ENCODE measurements at places on chromosomes 7 and 10.

- no peak for DNase-seq
These were observed 57.9 kb upstream of the TMEM72 start for GRCh38 chr10:44853148-44853734.

DNA sequence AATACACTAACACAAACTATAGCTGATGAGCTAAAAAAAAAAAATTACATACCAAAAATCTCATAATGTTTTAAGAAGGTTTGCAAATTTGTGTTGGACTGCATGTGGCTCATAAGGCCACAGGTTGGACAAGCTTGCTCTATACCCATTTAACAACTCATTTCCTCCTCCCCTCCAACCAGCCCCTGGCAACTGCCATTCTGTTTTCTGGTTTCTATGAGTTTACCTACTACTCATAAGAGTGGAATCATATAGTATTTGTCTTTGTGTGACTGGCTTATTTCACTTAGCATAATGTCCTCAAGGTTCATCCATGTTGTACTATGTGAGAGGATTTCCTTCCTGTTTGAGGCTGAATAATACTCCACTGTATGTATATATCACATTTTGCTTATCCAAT, 100.4 kb upstream of the ARHGAP21 start:
- no peak for DNase-seq

DNA sequence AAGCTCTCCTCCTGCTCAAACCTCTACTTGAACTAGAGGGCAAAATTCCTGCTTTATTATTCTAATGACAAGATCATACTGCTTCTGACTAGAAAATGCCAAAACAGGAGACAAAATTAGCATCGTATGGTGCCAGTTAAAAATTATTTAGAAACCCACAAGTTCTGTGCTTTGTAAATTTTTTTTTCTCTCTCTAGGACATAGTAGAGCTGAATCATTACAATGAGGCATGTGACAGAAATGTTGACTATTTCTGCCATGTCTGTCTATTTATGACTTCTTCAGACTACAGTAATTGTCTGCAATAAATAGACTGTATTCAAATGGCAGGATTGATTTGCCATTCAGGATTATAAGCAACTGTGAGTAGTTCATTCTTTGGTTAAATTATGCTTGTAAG, 335.8 kb downstream of the PRPF18 start:
- no peak for DNase-seq

- DNase-seq: no peak
These were observed 40.5 kb downstream of the ANLN start for GRCh38 chr7:36430186-36430585.

DNA sequence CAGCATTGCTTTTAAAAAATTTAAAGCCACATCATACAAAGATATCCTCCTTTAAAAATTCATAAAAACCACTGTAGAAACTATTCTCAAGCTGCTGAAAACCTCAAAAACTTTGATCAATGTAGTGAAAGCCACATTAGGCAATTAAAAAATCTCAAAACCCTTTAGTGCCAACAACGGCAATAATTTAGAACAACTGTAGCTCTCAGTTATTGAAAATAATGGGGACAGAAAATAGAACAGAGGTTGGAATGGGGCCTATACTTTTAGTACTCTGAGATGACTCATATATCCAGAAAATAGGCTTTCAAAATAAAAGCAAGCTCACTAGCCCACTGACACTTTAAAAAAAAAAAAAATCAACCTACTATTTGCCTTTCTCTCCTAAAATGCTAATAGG, 87.5 kb downstream of the GSAP start:
- no peak for DNase-seq

DNA sequence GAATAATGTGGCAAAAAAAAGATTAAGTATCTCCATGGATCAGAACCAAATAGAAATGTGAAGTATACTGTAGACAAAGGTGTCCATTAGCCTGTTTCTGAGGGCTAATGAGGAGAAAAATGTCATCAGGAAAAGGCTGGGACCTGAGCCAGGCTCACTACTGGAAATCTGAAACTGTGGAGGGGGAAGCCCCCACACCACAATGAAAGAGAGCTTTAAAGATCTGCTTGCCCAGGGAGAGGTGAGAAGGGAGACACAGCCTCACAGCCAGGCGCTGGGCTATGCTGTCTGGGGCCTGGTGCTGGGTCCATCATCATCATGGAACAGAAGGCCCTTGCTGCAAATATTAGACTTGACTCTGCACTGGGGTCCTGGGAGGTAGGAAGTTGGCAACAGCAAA, 90.4 kb downstream of the OSBPL3 start:
- no peak for DNase-seq

- no peak for DNase-seq
These were observed 19.9 kb downstream of the WDR86 start for GRCh38 chr7:151389768-151390597.

GRCh38 chr7:152108359-152108758, 82.9 kb downstream of the GALNT11 start:
- no peak for DNase-seq

GRCh38 chr10:129525401-129525801, 58.4 kb downstream of the MGMT start:
- DNase-seq: no peak

DNA sequence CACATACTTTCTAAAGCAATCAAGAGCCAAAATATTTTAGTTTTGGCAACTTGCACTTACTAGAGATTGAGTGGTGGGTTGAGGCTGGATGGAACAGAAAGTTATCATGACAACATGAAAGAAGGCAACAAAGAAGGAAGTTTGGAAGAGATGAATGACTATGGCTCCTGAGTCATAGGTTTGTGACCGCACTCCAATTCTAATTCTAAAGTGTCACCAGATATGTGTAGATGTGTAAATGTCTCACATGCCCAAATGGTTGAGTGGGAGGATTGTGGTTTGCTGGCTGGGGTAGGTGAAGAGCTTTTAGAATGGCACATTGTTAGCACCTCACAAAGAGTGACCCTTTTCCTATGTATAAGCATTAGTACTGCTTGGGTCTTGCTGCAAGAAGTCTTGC, 20.2 kb downstream of the TAS2R16 start:
- no peak for DNase-seq

DNA sequence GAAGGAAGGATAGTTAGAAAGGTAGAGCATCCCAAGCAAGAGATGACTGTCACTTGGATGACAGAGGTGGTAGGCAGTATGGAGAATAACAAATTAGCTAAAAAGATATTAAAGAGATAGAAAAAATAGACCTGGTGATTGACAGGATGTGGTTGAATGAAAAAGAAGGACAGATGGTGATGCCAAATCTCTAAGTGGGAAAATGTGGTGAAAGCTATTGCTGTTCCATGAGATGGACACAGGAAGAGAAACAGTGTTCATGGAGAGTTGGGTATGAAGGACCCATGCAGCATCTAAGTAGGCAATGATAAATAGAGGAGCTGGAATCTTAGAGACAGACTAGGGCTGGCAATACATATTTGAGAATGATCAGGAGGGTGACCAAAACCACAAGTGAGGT, 30.7 kb downstream of the FAM13C start:
- DNase-seq: no peak

GRCh38 chr10:126734967-126735366, 64.5 kb upstream of the C10orf90 start:
- no peak for DNase-seq

DNA sequence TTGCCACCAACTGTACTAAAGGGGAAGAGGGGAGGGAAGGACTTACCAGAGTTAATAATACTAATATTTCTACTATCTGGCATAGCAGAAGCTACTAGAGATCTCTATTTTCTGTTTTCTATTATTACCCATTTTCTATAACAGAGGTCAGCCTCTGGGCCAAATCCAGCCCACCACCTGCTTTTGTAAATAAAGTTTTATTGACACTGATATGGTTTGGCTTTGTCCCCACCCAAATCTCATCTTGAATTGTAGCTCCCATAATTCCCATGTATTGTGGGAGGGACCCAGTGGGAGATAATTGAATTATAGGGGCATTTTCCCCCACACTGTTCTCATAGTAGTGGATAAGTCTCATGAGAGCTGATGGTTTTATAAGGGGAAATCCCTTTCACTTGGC, 45.9 kb upstream of the CUL1 start:
- no peak for DNase-seq

DNA sequence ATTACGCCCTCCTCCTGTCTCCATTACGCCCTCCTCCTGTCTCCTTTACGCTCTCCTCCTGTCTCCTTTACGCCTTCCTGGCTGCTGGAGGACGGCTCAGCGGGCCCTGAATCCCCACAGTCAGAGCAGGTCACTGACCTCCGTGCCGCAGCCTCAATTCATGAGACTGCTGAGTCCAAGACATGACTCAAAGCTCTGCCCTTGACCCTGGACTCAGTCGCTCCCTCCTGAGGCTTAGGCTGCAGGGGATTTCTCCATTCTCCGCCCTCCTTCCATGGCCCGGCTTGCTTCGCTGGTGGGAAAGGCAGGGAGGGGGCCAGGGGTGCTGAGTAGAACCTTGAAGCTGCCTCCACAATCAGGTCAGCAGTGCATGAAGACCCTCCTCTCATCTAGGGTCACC, 21.0 kb upstream of the FOXL3 start:
- DNase-seq: no peak

DNA sequence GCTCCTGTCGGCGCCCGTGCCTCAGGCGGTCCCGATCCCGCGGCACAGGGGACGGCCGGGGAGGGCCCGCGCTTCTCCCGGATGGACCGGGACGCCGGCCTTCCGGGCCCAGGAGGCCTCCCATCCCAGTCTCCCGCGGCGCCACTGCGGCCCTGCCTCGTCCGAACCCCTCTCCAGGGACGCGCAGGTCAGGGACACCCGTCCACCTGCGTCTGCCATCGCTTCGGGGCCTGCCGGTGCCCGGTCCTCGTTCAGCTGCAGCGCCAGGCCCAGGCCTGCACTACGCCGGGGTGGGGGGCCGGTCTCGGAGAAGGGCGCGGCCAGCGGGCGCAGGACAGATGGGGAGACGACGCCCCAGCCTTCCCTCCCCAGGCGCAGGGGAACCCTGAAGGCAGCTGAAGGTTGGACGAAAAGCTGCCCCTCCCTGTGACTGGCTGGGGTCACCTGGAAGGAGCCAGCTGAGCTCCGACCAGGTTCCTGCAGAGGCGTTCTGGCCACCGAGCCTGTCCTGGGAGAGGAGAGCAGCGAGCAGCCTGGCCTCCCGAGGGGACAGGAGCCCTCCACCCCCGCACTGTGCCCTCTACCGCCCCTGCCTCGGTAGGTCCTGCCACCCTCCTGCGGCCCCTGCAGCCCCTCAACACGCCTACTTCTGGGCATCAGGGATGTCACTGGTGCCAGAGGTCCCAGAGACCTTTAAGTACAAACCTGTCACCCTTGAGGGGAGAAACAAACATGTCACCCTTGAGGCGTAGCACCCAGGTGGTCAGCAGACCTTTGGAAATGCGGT, 84.3 kb downstream of the LANCL2 start:
- no peak for DNase-seq

DNA sequence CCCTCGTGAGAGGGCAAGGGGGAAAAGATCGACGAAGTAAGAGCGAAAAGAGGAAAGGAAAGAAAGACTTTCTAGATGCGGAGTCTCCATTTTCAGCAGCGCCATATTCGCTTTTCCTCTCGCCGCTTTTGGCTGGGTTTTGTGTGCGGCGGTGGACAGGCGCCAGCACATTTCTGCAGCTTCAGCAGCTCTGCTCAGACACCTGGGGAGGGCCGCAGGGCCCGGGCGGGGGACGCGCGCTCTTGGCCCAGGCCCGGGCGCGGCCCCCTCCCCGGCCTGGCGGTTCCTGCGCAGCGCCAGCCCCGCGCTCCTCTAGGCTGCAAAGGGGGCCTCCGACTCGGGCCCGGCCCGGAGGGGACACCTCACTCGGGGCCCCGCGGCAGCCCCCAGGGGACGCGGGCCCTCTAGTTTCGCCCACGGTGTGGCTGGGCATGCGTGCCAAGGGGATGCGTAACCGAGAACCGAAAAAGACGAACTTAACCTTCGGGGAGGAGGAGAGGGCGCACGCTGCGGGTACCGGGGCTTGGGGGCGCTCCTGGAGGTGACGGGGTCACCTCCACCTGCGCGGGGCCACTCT, 34.5 kb upstream of the EBLN1 start:
- no peak for DNase-seq

DNA sequence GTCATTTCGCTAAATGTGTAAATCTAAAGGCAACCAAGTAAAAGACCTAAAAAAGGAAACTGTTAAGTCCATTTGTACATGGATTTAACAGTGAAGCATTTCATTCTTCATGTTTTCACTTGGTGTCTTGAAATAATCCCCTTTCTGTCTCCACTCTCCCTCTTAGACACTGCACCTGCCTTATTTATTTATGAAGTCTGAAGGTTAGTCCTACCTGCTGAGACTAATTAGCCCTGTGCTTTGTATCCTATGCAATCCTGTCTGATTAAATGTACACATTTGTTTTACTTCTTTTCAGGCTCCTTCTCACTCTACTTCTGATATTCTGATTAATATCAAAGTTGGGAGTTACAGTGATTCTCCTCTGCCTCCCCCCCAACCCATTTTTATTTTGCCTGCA, 1.9 kb upstream of the TCF7L2 start:
- DNase-seq: no peak

DNA sequence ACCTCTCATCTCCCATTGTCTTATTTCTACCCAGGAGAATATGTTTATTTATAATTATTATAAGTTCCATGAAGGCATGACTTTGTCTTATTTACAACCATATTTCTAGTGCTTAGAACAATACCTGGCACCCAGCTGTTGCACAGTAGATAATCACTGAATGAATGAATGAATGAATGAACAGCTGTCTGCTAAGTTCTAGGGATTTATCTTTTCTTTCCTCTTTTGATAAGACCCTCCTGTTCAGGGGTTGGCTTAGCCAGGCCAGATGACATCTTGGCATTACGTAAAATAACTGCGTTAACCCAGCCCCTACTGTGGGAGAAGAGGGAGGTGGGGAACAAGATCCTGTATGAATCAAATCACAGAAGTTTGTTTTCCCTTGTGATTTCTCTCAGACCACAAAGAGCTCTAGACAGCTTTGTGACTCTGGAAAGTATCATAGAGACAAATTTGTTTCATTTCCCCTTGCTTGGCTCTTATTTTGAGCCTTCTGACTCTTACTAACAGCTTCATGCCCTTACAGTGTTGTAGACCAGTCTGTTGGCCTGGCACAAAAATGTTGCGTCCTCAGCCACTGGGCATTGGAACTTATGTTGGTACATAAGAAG, 8.4 kb downstream of the ZNF862 start:
- no peak for DNase-seq

DNA sequence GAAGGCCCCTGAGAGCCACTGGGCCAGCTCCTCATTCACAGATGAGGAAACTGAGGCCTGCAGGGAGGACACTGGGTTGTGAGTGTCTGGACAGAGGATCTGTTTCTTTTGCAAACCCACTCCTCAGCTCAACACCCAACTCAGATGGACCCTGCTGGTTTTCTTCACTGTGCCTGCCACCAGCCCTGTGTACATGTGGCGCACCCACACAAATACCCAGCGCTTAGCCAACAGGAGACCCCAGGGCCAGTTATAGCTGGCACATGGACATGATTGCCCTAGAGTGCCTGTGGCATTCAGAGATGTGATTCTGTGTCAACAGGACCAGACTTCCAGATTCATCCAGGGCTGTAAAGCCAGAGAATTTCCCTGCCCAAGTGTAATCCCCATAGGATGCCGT, 12.4 kb downstream of the PODXL start:
- DNase-seq: no peak

GRCh38 chr7:33062023-33062781, at the start of gene NT5C3A:
Gene NT5C3A, minus strand, starts transcription at chr7:33062776. Its CDS starts 71 bp downstream, at chr7:33062705.
- DNase-seq: no peak

- no peak for DNase-seq
These were observed 27.0 kb downstream of the SLC26A4 start for GRCh38 chr7:107687656-107688055.

- DNase-seq: no peak
These were observed 33.5 kb downstream of the FGFBP3 start for GRCh38 chr10:91875779-91876178.

All from NCI-H1694 (cell line).